Esophagus (tissue), 2 donors: ENCODE measurements at places on chromosomes 11 and 22. TPM values are rescaled to one million over a fixed set of nuclear protein-coding genes. Genes with fewer than 3 reads are reported as not detected.

CARD18 gene
- 3.0 TPM for polyA plus RNA-seq

SERPING1 gene
- 99.3 TPM for polyA plus RNA-seq

CLTCL1 gene
- 4.0 TPM for polyA plus RNA-seq

POTEH gene
- polyA plus RNA-seq, result not detected

MMP27 gene
- polyA plus RNA-seq, result 0.07 TPM

PIWIL4 gene
- 1.8 TPM for polyA plus RNA-seq

CATSPERZ gene
- 0.39 TPM for polyA plus RNA-seq

KRTAP5-10 gene
- polyA plus RNA-seq, result 0.05 TPM

ZNF70 gene
- polyA plus RNA-seq, result 0.40 TPM
